ENCODE measurements at places on chromosomes 3 and 15.

GRCh38 chr15:58506783-58507668 lies 75.2 kb downstream of the LIPC start:
- DNase-seq: no peak

- DNase-seq: no peak
Observed at GRCh38 chr3:36686516-36686915, 77.8 kb downstream of the DCLK3 start.

DNA sequence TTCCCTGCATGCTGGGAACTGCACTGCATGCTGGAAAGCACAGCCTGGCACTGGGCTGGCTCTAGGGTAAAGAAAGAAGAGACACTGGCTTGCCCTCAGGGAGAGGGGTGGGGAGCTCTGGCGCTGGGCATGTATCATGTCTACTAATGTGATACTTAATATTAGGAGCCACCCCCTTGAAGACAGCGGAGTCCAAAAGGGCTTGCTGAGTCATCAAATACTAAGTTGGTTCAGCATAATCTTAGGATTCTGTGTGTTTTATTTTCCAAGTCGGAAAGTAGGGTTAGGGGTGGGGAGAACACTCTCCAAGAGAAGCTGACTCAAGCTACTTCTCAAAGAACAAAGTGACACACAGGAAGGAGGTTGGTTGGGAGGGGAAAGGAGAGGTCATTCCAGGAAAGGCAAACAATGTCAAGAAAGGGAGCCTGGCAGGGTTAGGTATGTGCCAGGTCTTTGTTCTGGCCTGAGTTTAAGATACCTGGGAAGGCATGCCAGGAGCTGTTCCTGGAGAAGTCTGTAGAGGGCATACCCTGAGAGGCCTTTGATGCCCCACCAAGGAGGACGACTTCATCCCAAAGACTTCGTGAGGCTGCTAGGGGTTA lies 237.8 kb upstream of the NR2E3 start:
- no peak for DNase-seq

DNA sequence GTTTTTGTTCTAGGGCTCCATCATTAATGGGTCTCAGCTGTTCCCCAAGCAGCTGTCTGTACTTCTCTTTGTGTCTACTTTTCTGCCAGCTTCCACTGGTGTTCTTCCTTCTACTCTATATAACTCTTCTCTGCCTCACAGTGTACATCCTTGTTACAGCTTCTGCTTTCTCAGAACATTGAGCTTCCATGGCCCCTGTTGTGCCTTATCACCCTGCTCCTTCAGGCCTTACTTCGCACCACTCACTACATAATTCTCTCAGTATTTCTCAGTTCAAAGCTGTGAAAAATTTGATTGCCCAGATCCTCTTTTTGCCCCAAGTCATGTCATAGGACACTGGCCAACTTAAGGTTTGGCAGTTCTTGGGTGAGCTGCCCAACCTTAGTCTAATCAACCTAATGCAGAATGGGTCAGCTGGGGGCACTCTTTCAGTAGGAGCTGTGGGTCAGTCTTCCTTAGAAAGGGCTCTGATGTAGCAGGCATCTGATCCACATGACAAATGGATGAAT lies 28.9 kb downstream of the CSTA start:
- DNase-seq: no peak

DNA sequence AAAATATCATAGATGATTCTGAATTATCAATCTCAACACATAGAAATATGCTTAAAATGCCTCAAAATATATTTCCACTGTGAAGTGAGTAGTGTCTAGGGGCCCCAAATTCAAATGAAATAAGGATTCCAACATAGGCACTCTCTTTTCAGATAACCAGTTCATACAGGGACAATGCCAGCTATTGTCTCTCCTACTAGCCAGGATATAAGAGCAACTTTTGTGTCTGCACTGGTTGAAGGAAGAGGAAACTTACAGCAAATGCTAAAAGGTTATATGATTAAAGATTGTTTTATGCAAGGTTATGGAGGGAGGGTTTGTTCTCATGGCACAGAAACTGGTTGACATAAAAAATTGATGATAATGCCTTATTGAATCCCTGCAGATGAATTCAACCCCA lies 579.4 kb upstream of the ALCAM start:
- no peak for DNase-seq

DNA sequence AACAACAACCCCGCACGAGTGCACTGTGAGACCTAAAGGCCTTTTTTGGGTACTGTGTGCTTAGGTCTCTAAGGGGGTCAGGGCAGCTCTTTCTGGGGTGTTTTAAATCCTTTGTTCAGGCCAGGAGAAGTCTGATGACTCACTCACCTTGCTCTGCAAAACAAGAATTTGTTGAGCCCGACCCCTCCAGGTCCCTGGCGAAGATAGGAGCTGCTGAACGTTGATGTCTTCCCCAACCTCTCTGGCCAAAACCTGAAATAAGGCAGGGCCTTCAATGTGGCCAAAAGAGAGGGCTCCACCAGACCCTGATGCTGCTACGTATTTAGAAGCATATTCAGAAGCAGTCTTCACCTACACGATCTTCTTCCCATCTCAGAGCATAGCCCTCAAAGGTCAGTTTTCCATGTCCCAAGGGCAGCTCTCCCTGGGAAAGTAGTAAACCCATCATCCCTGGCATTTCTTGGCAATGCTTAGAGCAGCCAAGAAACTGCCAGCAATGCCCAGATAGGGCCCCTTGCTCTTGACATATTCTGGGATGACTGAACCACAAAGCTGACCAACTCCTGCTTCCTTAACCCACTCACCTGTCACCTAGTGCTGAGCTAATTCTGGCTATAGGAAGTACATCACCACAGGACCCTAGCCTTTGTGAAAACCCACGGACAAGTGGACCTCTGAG lies 27.1 kb downstream of the CCDC13 start:
- no peak for DNase-seq

GRCh38 chr3:168865022-168865551 lies 769.4 kb upstream of the GOLIM4 start:
- DNase-seq: no peak

GRCh38 chr3:111954228-111954990 lies 24.4 kb upstream of the ABHD10 start:
- no peak for DNase-seq

DNA sequence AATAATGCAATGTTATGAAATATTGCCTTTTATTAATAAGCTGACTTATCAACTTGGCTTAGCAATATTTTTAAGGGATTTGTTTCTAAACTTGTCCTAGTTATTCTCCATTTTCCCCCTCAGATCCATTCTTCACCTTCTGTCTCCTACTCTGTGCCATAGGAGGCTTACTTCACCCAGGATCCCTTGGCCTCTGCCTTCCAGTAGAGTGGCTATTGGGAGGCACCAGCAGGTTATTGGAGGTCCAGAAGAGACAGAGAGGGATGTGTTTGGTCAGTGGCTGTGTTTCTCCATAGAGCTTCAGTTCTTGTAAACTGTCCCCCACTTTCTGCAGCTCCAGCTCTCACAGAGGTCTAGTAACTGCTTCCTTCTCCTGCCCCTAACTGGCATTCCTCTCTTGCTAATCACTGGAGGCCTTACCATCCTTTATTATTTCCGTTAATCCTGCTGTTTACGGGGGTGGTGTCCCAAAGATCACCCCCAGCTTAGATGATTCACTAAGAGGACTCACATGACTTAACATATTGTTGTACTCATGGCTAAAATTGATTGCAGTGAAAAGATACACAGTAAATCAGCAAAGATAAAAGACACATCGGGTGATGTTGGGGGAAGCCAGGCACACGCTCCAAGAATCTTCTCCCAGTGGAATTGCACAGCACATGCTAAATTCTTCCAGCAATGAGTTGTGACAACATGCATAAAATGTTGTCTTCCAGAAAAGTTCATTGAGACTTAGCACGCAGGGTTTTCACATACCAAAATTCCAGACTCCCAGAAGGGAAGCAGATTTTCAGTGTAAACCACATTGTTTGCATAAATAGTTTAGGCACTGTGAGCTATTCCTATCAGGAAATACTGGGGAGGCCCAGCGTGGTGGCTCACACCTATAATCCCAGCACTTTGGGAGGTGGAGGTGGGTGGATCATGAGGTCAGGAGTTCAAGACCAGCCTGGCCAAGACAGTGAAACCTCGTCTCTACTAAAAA lies 67.5 kb downstream of the RPL22L1 start:
- DNase-seq: no peak

DNA sequence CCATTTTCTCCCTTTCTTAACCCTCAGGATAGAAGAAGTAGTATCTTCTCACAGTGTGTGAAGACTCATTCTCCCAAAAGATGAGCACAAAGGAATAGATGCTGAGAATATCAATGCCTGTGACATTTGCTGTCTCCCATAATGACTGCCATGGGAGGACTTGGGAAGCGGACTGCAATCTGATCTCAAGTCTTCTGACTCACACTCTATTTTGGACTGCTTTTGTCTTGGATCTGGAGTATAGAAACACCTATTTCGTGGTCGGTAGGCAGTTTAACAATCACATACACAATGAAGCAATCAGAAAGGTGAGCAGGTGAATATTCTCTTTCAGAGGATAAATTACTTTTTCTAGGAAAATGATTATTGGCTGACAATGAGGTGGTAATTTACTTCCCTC lies 852.0 kb downstream of the FHIT start:
- no peak for DNase-seq

DNA sequence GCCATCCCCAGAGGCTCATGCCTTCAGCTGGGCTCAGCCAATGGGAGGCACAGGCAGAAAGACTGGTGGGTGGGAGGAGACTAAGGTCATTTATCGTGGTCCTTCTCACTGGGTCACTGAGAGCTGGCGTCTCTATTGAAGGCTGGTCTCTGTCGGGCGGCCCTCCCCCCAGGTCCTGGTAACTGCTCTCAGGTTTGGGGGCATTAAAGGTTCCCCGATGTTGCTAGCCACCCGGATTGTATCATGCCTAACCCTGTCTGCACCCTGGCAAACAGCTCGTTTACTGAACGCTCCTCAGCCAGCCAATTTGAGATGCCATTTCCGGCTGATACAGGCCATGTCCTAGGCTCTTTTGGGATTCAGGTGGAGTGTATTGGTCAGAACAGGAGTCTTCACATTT lies 10.5 kb downstream of the SELENOS start:
- no peak for DNase-seq

Data from NCI-H2171 (cell line).